ENCODE measurements at places on chromosomes 16 and 17.

DNA sequence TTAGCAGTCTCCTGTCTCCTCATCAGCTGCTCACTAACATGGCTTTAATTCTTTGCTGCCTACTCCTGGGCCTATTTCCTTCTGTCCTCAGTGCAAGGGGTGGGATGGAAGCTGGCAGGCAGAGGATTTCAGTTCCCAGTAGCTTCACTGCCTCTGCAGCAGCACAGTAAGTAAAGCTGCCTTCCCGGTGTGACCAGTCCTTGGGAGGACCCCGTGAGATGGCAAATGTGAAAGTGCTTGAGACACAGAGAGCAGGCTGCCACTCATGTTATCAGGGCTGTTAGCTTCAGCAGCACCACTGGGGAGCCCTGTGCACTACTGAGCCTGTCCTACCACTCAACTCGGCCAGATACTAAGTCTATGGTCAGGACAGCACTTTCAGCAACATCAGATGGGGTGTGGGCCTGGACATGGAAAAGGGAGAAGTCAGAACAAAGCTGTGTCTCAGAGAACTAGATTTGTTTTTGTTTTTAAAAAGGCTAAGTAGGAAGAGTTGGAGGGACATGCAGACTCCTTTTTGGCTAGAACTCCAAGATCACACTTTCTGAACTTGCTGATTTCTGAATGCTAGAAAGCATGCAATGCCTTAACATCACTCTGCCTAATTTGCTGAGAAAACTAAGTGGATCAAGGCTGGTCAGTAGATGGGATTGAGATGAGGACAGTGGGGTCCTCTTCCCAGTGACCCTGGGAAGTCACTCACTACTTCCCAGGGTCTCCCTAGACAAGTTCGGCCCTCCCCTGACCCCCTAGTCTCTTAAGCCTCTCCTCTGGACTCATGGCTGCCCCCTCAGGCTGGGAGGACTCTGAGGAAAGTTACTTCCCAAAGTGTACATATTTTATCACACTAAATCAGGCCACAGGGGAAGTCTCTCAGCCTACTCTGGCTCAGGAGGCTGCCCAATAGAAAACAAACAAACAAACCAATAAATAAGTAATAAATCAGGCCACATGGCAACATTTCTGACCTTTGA, 1.1 kb downstream of the ACSF2 start:
- no peak for DNase-seq

DNA sequence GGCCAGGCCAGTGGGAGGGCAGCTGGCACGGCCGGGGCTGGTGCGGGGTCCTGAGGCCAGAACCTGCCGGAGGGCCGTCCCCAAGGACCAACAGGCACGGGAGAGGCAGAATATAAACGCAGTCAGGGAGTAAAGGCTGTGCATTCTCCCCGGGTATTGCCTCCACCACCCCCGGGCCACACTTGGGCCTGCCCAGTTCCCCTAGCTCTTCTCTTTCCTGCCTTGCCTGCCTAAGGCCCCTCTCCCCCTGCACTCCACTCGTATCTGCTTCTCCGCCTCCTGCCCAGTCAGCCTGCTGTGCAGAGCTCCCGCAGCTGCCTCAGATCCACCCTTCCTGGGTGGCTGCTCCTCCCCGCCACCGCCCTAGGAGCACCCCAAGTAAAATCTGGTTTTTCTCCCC, 5.0 kb upstream of the RPH3AL start:
- no peak for DNase-seq

- DNase-seq: no peak
These were observed 840 bp upstream of the CDH5 start for GRCh38 chr16:66365651-66366050.

DNA sequence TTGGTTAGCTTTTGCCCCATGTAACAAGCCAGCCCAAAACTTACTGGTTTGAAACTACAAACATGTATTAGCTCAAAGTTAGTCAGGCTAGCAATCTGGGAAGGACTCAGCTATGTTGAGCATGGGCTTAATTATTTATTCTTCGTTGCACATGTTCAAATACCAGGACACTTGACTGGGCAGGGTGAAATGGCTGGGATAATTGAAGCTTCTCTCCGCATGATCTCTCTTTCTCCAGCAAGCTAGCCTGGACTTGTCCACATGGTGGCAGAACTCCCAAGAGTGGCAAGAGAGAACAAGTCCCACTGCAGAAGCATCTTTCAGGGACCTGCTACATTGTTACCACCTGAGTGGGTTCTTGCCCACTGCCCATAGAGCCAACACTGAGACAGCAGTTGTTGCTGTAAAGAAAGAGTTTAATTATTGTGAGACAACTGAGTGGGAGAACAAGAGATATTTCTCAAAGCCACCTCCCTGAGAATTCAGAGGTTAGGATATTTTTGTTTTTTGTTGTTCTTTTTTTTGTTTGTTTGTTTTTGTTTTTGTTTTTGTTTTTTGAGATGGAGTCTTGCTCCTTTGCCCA, 16.8 kb upstream of the ATF7IP2 start:
- DNase-seq: no peak

DNA sequence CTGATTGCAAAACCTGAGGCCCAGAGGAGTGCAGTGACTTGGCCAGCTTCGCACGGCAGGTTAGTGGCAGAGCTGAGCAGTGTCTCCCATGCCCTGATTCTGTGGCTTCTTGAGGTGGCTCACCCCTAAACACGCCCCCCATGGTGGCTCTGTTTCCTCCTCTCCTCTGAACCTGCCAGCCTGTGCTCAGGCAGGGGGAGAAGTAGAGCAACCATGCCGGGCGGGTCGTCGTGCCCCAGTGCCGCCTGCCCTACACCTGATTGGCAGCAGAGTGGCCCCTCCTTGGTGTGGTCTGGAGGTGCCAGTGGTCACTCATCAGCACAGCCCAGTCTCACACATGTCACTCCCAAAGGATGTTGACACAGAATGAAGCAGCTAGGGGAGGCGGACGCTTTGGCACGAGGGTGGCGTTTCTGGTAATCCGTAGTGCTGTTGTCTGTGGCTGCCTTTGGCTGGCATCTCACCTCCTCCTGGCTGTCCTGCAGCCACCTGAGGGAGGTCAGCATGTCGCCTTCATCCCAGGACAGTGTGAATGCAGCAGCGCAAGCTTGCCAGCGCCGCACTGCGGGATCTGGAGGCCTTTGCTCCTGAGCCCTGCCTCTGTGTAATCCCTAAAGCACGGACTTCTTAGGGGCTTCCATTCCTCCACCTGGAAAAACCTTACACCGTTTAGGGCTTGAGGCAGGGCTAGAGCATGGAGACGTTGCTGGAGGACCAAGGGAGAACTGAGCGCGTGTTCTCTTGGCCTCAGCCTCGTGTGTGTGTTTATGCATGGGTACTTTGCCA, 294.7 kb downstream of the SEC14L1 start:
- DNase-seq: no peak

DNA sequence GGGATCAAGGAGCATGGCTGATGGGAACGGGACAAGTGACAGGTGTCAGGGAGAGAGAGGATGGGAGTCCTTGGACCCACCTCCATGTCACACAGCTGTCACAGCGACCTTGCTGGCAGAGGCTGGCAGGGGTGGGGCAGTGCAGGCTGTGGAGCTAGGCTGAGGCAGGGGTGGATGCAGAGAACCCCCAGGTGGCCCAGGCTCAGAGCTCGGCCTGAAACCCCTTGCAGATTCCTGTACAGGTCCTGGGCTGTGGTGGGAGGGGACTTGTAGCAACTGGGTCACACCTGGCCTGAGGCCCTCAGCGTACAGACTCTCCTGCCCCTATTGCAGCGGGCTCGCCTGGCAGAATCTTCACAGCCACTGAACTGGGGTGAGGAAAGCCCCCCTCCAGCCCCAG, 174.1 kb downstream of the NTN1 start:
- no peak for DNase-seq
